Right atrium auricular region (tissue), 2 donors: ENCODE measurements at places on chromosomes 13 and 19.

DNA sequence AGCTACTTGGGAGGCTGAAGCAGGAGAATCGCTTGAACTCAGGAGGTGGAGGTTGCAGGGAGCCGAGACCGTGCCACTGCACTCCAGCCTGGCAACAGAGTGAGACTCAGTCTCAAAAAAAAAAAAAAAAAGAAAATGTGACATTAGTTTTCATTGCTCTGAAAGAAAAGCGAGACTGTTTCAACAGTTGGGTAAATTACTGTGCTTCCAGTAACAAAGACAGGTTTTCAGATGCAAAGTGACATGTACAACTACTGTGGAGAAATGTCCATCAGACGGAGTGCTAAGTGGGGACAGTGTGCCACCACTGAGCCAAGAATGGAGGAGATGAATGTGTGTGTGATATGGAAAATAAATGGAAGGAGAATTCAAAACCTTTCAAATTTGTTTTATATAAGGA, 24.2 kb upstream of the SLC15A1 start:
- DNase-seq: no peak

DNA sequence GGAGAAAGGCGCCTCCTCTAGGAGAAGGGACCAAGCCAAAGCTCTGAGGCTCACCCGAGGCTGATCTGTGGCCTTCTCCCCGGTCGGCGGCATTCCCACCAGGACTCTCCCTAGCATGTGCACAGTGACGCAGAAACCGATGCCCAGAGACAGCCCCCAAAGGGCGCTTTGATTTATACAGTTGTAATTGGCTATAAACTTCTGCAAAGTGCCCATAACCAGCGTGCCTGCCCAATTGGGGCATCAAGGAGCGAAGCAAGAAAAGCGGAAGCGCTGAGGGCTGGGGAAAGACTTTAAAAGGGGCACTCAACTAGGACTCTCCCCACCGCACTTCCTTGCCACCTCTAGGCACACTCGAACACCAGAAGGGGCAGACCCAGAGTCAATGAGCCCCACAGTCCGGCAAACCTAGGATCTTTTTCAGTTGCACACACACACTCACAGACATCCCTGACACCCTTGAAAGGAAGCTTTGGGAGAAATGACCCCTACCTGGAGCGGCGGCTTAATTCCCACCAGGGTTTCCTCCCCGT, 1.8 kb downstream of the CDX2 start:
- no peak for DNase-seq

DNA sequence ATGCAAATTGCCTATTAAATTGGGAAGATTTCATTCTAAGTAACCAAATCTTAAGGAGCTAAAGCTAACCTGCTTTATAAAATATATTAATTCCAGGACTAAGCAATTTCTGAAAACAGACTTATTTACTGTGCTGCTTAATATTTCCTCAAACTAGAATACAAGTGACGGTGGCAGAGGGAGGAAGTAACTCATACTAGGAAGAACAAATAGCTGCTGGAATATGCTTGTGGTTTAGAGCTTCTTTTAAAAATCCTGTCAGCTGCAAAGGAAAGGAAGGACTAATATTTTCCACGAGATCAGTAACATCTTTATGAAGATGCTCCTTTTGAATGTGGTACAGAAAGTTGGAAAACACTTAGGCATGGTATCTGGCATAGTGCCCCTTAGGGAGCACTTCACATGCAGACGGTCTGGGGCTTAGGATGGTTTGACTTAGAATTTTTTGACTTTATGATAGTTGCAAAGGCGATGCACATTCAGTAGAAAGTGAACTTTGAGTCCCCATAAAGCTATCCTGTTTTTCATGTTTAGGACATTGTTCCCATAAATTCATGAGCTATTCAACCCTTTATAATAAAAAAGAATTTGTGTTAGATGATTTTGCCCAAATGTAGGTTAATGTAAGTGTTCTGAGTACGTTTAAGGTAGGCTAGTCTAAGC, 3.4 kb upstream of the HNRNPA1L2 start:
- DNase-seq: no peak

DNA sequence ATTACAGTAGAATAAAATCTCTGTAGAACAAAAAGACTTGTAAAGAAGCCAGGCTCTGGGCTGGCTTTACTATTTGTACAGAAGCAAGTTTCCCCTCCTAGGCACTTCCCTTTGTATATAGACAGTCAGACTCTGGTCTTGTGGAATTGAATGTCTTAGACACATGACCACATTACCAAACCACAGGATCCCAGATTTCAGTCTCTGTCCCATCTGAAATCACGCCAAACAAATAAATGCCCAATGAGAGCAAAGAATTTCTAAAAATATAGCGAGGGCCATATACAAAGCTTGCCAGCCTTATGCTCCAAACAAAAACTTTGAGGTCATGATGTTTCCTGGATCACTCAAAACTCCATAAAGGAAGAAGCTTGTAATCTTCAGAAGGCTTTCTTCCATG, 23.9 kb downstream of the CCDC70 start:
- no peak for DNase-seq

GRCh38 chr13:45896285-45896684, 44.7 kb upstream of the SIAH3 start:
- no peak for DNase-seq

DNA sequence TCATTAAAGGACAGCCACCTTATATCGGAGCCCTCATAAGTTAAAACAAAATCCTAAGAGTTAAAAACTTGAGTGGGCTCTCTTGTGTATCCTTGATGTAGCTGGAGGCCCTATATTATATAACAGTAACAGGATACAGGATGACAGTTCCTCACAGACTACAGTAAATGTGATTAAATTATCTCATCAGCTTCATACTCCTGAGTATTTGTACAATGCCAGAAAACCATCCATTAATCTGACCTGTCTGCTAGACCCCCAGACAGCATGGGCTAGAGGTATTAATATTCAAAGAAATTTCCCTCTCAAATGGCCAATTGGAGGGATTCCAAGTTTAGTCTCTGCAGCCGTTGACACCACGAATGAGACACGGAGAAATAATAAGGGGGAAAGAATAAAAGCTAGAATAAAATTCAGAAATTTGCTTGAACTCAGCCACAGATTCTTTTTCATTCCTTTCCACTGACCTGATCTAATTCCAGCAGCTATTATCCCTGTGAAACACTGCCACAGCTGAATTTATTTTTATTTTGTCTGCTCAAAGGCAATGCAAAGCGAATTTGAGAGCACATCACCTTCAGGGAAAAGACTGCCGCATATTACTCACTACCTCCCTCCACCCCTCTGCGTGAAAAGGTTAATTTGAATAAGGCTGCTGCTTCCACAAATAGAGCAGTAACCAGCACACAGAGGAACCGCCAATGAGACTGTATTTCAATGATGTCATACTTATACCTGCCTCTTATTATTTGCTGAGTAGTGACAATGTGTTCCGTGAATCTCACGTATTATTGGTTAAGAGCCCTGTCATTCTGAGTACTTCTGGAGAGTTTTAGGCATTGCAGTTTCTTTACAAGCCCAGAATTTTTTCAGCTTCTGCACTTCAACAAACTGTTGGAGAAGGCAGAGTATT, 155.9 kb upstream of the KLF12 start:
- no peak for DNase-seq

DNA sequence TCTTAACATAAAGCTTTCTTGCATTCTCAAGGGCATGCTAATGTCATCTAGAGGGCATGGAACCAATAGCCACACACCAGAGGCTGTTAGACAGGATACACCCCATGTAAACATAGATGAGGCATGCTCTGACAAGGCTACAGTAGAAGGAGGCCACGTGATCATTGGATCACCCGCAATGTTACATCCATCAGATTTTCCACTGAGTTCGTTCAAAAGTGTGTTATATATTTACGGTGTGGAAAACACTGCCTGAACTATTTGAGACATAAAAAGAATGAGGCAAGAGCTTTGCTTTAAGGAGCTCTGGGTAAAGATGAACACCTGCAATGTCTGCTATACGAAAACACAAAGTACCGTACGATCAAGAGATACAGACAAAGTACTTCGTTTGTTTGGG, 817.5 kb upstream of the SLC10A2 start:
- no peak for DNase-seq

GRCh38 chr13:23440821-23441618, 7.5 kb upstream of the SACS start:
- DNase-seq: no peak

DNA sequence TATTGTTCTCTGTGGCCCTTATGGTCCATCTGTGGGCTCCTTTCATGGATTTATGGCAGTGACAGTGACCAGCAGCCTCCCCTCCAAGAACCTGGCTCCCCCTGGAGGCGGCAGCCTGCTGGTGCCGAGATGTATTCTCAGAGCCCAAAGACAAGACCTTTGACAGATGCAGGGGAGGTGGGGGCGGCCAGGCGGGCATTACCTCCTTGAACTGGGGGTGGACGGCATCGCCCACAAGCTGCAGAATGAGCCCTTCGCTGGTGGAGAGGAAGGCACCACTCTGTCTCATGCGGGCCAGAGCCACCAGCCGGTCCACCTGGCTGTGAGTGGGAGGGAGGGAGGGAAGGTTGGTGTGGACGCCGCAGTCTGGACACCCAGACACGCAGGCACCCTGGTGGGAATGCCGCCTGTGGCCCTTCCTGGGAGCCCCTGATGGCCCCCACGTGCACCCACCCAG, 6.6 kb downstream of the ISOC2 start:
- no peak for DNase-seq

DNA sequence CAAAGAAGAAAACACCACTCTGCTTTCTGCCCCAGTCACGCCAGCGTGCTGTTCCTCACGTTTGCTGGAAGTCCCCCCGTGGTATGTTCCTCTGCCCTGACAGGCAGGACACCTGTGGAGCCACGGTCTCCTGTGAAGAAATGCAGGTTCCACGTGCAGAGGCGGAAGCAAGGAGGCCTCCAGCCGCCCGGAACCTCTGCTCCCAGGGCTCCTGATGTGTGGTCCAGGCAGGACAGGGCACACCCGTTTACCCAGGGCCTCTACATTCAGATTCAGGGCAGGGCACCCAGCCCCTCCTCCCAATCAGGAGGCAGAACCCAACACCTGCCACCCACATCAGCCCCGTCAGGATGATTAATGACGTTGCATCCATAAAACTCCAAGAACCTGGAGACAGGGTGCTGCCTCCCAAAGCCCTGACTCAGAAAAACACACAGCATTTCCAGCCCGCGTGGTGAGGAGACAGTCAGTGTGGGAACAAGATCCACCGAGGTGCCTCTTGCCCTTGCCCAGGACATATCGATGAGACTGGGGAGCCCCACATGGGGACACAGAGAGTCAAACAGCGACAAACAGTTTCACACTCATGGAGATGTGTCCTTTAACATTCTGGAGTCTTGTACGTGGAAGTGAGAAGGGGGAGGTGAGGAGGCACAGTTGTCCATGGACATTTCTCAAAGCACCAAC, 76.2 kb downstream of the COL4A1 start:
- no peak for DNase-seq

GRCh38 chr13:44698066-44698465, 121.9 kb upstream of the TSC22D1 start:
- DNase-seq: no peak

DNA sequence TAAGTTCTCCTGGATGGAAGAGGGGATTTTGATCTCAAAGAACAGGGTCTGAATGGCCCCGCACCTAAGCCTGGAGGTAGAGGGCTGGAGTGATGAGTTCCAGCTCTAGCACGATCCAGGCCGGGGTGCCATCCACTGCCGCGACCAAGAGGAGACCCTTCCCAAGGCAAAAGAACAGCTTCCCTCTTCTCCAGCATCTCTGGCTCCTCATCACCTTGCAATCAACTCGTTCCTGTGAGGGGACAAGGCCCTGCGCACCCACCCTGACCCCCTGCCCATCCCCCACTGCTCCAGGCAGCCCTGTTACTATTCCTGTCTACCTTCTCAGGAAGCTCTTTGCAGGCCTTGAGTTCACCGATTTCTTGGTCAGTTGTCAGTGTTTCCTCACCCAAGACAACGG, 17.8 kb downstream of the COL4A1 start:
- no peak for DNase-seq

- DNase-seq: no peak
Measured at GRCh38 chr19:7395360-7396066, 46.8 kb downstream of the ARHGEF18 start.

DNA sequence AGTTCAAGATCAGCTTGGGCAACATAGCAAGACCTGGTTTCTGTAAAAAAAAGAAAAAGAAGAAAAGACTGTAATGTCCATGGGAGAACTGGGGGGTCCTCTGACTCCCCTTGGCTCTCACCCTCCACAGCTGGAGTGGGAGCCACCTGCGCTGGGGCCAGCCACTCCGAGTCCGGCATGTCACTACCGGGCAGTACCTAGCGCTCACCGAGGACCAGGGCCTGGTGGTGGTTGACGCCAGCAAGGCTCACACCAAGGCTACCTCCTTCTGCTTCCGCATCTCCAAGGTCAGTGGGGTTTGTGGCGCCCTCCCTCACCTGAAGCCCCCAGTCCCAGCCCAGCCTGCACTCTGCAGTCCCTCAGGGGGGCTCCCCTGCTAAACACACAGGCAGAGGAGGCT, 14.7 kb downstream of the RYR1 start:
- no peak for DNase-seq

- DNase-seq: no peak
Measured at GRCh38 chr19:56712611-56713276, 41.2 kb upstream of the ZNF835 start.

DNA sequence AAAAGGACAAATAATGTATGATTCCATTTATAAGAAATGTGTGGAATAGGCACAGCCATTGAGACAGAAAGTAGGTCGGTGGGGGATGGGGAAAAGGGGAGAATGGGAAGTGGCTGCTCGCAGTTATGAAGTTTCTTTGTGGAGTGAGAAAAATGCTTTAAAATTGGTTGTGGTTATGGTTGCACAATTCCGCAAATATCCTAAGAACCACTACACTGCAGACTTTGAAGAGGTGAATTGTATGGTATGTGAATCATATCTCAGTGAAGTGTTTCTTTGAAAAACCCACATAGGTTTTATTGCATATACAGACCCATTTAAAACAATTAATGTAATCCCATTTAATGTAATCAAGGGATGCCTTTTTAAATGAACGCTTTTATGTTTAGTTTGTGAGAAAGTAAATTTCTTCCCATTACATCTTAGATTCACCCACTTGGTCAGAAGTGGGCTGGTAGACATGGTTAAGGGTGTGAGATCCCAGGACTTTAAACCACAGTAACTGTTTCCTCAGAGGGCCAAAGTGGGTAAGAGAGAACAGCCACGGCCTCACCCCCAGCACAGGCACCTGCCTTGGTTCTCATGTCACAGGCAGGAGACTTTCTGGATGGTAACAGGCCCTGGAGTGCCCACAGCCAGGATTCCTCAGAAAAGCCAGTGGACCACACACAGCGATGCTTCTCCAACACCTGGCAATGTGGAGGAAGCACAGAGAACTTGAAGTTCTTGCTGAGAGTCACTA, 119.3 kb upstream of the GJB6 start:
- DNase-seq: no peak

DNA sequence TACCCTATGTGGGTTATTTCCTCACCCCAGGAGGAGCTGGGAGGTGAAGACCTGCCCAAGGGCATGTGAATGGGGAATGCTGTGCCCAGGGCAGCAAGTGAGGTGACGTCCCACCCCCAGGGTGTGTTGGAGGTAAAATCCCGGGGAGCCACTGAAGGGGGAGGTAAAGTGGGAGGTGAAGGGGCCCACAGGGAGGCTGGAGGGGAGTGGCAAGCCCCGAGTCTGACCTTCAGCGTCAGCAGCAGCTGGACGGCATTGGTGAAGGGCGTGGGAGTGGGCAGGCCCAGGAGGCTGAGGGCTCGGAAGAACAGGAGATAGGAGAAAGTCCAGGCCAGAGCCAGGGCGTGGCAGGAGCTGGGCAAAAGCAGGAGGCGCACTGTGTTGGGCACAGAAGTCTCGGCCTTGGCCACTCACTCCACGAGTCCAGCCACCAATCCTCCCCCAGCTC, 2.4 kb downstream of the MBOAT7 start:
- DNase-seq: no peak
